Activated CD4-positive, alpha-beta T cell treated with anti-CD3 and anti-CD28 coated beads, Interleukin-2, amount 10 ng/mL, durations not matched to agents 7 days and 5 days (primary cell): ENCODE measurements at places on chromosomes 16 and 17. TPM values are rescaled to one million over a fixed set of nuclear protein-coding genes. Genes with fewer than 3 reads are reported as not detected.

Gene KRT20
- total RNA-seq, result not detected

Gene CHRNE
- total RNA-seq, result 0.25 TPM

Gene TNP2
- total RNA-seq, result not detected

Gene ADAMTS18
- not detected for total RNA-seq

DNA sequence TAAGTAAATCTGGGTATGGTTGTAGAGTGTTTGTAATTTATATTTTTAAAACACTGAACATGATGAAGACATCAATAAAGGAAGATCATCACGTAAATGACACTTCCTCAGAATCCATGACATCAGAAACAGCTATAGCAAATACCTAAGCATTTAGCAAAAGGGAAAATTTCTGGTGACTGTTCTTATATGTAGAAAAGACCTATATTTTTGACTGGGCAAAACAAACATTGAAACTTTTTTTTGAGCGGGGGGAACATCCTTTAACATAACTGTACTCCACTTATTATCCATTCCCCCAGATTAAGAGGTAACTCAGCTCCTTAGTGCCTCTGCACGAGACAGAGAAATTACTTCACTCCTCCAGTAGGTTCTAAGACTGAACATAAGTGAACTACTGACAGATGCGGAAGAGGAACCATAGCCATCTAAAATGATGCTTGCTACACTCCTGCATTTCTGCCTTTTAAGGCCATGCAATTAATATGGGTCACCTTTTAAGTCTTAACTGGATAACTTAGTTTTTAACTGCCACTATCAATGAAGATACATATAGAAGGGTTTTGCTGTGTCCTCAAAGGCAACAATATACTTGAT, 9.4 kb downstream of the CRYBA1 start:
- no peaks in the 10 kb centered on the region for H3K27me3 ChIP-seq
- peaks cover 30% of the 10 kb centered on the region for H3K36me3 ChIP-seq
- peaks cover 6% of the 10 kb centered on the region for H3K4me1 ChIP-seq
- no peak overlapping the region for H3K4me3 ChIP-seq
- no peak for DNase-seq
- no peak overlapping the region for H3K27ac ChIP-seq

DNA sequence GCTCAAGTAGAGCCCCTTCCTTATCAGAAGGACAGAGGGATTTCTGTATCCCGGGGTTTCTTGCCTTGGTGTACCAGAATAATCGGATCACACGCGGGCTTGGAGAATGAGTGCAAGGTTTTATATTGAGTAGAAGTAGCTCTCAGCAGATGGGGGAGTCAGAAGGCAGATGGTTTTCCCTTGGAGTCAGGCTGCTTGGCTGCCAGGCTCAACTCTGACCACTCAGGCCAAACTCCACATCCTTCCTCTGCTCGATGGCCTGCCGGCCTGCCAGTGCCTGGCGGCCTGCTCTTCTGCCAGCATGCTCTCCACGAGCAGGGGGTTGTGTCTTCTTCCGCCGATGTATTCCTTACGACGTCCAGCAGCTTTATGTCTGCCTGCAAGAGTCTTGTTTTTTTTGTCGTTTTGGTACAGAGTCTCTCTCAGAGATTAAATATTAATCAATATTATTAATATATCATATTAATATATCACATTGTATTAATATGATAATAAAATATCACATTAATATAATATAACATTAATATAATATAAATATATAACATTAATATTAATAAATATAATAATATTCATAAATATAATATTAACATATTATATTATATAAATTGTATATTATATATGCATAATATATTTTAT, 229.2 kb upstream of the WSCD1 start:
- DNase-seq, result no peak
- peaks cover 3% of the 10 kb centered on the region for H3K27me3 ChIP-seq
- no peak overlapping the region for H3K4me3 ChIP-seq
- H3K36me3 ChIP-seq, result no peaks in the 10 kb centered on the region
- H3K27ac ChIP-seq, result no peak overlapping the region
